WTC11 (cell line): ENCODE measurements at places on chromosomes 3 and 15. TPM values are rescaled to one million over a fixed set of nuclear protein-coding genes. Genes with fewer than 3 reads are reported as not detected.

- H3K4me1 ChIP-seq = peaks cover 7% of the 10 kb centered on the region; the same call in 1 of the 2 replicates
- H3K27me3 ChIP-seq = no peaks in the 10 kb centered on the region
- H3K36me3 ChIP-seq = peaks cover 20% of the 10 kb centered on the region
- no peak overlapping the region for H3K4me3 ChIP-seq
- DNase-seq = no peak
- H3K27ac ChIP-seq = no peak overlapping the region
Observed at GRCh38 chr15:74006774-74007639, 12.5 kb downstream of the PML start.

- no peaks in the 10 kb centered on the region for H3K36me3 ChIP-seq
- H3K27ac ChIP-seq = no peak overlapping the region
- no peak overlapping the region for H3K4me3 ChIP-seq
- peaks cover 7% of the 10 kb centered on the region for H3K27me3 ChIP-seq
- peak; percentile 95 for DNase-seq
Observed at GRCh38 chr15:73908030-73908821, 18.0 kb upstream of the LOXL1 start.

- H3K36me3 ChIP-seq = no peaks in the 10 kb centered on the region
- no peak overlapping the region for H3K4me3 ChIP-seq
- H3K27ac ChIP-seq = no peak overlapping the region
- H3K27me3 ChIP-seq = no peaks in the 10 kb centered on the region; the same call in 1 of the 2 replicates
- no peaks in the 10 kb centered on the region for H3K4me1 ChIP-seq
Observed at GRCh38 chr3:89571707-89572106, 464.3 kb downstream of the EPHA3 start.

DNA sequence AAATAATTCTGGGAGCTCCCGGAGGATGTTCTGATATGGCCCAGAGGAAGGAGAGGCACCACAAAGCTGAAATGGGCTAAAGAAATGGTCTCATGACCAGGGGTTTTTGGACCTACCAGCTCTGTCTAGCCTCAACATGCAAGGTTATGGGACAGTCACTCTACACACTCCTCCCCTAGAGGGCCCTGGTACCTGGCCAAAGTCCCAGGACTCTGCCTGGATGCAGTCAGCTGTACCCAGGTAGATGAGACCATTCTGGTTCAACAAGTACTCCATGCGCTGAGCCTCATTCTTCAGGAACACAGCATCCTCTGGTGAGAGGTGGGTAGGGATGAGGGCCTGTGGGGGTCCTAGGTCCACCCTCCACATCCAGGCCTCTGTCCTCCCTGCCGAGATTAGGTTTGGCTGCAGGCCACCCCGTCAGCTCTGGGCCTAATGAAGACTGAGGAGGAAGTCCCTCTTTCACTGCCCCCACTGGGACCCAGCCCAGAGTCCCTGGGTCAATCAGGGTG, 9.5 kb downstream of the EPB42 start:
- no peak overlapping the region for H3K27ac ChIP-seq
- H3K27me3 ChIP-seq = no peaks in the 10 kb centered on the region
- H3K4me3 ChIP-seq = no peak overlapping the region

DNA sequence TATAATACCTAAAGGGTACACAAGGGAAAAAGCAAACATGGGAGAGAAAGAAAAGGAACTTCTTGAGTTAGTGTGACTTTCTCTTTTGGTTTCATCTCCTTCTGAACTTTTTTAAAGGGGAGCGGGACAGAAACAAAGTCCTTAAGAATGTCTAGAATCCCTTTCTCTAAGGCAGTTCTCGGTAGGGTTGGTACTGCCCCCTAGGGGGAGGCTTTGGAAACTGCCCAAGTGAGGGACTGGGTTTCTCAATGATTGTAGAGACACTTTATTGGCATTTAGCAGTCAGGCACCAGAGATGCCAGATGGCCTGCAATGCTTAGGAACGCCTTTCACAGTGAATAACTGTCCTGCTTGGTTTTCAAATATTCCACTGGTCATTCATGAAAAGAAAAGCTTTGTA, 172.7 kb downstream of the WDR72 start:
- no peak overlapping the region for H3K4me3 ChIP-seq
- H3K4me1 ChIP-seq = peaks cover 22% of the 10 kb centered on the region
- peak; percentile 87 for DNase-seq
- no peak overlapping the region for H3K27ac ChIP-seq
- no peaks in the 10 kb centered on the region for H3K36me3 ChIP-seq

- no peak for DNase-seq
- peaks cover 10% of the 10 kb centered on the region for H3K36me3 ChIP-seq
- no peak overlapping the region for H3K4me3 ChIP-seq
- peaks cover 66% of the 10 kb centered on the region for H3K4me1 ChIP-seq
- no peaks in the 10 kb centered on the region for H3K27me3 ChIP-seq
Observed at GRCh38 chr3:172125963-172126457, 86.6 kb downstream of the FNDC3B start.

DNA sequence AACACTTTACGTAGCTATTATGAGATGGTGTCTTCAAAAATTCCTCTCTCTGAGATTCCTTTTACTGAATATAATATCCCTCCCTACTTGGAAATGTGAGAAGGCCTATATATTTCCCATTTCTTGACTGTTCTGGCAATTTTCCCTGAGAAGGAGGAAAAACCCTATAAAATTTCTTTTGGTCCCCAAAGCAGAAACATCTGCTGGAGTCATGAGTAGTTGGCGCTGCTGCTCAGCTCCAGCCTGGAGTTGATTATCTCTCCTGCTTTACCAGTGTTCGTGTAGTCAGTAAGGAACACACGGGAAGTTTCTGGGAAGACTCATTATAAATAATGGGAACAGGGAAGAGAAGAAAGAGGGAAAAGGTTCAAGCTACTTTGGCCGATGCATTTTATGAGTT, 680.1 kb downstream of the EPHA3 start:
- no peaks in the 10 kb centered on the region for H3K27me3 ChIP-seq
- no peaks in the 10 kb centered on the region for H3K36me3 ChIP-seq
- H3K27ac ChIP-seq = no peak overlapping the region; the same call in 1 of the 2 replicates
- no peak overlapping the region for H3K4me3 ChIP-seq
- H3K4me1 ChIP-seq = peaks cover 11% of the 10 kb centered on the region

- no peak overlapping the region for H3K27ac ChIP-seq
- H3K4me1 ChIP-seq = no peaks in the 10 kb centered on the region
- H3K27me3 ChIP-seq = no peaks in the 10 kb centered on the region
Observed at GRCh38 chr3:28186748-28187147, 54.7 kb upstream of the CMC1 start.

- H3K4me1 ChIP-seq = peaks cover 4% of the 10 kb centered on the region
- DNase-seq = no peak
- H3K4me3 ChIP-seq = no peak overlapping the region
- H3K27ac ChIP-seq = no peak overlapping the region
Observed at GRCh38 chr3:101861789-101862415, 12.6 kb downstream of the NFKBIZ start.

- peaks cover 18% of the 10 kb centered on the region for H3K4me1 ChIP-seq
- H3K4me3 ChIP-seq = no peak overlapping the region
- H3K27me3 ChIP-seq = no peaks in the 10 kb centered on the region
- H3K36me3 ChIP-seq = no peaks in the 10 kb centered on the region
- no peak overlapping the region for H3K27ac ChIP-seq
Observed at GRCh38 chr3:195160257-195160898, 110.6 kb downstream of the XXYLT1 start.

- H3K36me3 ChIP-seq = peaks cover 75% of the 10 kb centered on the region
- H3K27me3 ChIP-seq = no peaks in the 10 kb centered on the region
- DNase-seq = no peak
- peak overlapping the region; percentile 63; the same call in 1 of the 2 replicates for H3K27ac ChIP-seq
- no peaks in the 10 kb centered on the region for H3K4me1 ChIP-seq
Observed at GRCh38 chr15:98914626-98915025, 93.0 kb downstream of the PGPEP1L start.

GRCh38 chr3:184543843-184544512, 17.6 kb upstream of the EPHB3 start:
- H3K36me3 ChIP-seq = no peaks in the 10 kb centered on the region
- peaks cover 26% of the 10 kb centered on the region for H3K4me1 ChIP-seq

Gene HRG
- total RNA-seq = 0.11 to 0.24 TPM (median 0.11 TPM) in 3 replicates

Gene SEMA6D
- total RNA-seq = 0.98 to 2.6 TPM (median 2.0 TPM) in 3 replicates

Gene FMN1
- total RNA-seq = 3.6 to 4.5 TPM (median 4.1 TPM) in 3 replicates

Gene PARP15
- total RNA-seq = 0.15 to 0.39 TPM (median 0.37 TPM) in 3 replicates
